ENCODE measurements at places on chromosomes 5 and 9.

- DNase-seq, result no peak
Observed at GRCh38 chr5:124457901-124458300, 288.5 kb downstream of the ZNF608 start.

DNA sequence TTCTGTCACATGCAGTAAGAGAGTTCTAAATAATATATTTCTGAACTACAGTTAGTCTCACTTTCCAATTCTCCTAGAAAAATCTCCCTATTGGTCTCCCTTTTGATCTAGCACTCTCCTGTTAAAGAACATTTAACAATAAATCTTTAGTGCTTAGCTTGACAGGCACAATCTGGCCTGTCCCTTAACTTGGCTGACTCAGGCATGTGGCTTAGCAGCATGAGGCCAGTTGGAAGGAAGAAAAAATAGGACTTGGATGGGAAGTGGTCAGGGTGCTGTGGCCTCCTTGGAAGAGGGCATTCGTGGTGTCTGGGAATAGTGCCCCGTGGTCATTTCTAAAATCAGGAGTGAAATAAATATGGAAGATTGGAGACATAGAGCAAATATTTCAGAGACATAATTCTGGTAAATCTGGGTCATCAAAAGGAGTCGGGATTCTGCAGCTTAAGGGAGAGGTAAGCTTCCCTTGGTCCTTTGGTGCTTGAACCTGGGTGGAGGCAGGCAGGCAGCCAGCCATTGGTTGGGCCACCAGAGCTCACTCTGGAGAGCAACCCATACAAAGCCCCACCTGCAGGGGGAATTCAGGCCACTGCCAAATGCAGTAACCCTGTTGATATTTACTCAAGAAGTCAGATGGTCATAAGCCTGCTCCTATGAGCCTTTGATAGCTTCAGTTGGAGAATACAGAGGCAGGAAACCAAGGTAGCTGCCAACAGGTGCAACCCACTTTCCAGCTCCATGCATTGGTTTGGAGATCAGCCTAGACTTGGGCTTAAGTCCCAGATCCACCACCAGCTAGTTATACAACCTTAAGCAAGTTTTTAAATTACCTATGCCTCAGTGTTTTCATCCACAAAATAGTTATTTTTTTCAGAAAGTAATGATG, 28.8 kb upstream of the TLE4 start:
- DNase-seq, result no peak

DNA sequence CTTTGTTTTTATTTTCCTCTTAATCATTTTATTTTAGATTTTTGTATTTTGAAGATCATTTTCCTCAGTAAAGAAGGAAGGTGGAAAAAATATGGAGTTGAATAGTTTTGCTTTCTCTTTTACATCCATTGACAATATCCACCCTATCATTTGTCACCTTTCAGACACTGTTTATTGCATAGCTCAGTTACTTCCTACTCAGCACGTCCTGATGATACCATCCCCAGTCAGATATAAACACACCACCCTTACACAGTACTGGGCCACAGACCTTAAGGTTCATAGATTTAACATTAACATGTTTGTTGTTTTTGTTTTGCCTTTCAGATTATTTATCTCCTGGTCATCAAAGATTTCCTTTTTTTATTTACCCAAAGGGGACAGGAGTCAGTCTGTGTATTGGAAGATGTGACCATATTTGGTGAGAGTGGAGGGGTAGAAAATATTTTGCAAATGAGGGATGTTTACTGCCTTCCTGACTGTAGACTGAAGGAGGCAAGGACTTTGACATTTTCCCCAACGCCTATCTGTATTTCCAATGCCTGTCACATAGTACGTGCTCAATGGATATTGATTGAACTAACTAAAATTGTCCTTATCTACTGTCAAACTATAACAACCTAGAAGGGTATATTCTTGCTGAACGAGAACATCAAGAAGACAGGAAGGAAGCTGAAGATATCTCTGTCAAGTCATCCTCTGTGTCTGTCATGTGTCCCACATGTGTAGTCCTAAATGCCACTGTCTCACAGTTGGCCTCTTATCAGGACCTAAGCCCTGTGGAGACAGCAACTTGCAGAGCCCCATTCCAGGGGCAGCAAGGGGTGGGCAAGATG, 15.6 kb downstream of the STX17 start:
- no peak for DNase-seq

- DNase-seq, result no peak
Observed at GRCh38 chr5:22852807-22853660, at the start of gene CDH12. CDH12 (minus strand) TSS chr5:22853344.

DNA sequence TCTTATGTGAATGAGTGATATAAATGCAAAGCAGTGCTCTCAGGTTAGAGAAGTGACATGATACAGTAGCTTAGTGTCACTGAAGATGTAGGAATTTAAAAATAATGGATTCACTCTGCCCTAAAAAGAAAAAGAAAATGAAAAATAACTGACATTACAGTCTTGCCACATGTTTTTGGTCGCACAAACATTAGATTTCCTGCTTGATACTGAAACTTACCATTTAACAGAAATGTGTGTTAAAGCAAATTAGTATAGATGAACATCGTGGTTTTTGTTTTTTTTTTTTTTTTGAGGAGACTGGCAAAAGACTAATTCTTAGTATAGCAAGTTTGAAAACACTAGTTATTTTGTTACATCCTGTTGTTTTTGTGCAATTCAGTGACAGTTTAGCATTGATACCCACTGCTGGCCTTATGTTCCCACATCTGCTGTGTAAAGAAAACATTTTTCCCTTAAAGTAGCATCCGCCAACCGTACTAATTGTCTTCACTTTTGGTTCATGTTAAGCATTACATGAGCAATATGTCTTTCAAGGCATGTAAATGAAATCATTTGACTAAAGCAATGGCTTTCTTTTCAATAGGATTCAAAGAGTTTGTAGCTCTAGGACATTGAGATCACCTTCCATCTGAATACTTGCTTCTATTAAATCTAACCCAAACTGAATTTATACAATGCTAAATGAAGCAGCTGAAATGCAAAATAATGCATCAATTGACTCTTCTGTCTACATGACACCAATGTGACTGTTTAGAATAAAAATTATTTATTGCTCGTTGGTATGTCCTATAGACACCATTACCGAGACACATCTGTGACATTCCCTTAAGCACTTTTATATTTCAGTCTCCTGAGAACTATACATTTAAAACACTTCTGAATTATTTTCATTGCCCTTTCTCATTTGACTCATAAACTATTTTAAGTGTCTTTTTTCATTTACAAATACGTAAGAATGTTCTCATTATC, 859.1 kb downstream of the MAT2B start:
- DNase-seq, result no peak

DNA sequence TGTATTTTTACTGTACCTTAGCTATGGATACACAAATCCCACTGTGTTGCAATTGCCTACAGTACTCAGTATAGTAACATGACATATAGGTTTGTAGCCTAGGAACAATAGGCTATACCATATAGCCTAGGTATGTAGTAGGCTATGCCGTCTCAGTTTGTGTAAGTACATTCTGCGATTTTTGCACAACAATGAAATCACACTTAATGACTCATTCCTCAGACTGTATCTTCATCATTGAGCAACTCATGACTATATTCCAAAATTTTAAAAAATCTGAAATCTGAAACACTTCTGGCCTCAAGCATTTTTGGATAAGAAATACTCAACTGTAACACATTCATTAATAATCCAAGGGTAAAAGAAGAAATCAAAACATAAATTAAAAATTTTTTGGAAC, 666.8 kb upstream of the GRAMD2B start:
- no peak for DNase-seq

DNA sequence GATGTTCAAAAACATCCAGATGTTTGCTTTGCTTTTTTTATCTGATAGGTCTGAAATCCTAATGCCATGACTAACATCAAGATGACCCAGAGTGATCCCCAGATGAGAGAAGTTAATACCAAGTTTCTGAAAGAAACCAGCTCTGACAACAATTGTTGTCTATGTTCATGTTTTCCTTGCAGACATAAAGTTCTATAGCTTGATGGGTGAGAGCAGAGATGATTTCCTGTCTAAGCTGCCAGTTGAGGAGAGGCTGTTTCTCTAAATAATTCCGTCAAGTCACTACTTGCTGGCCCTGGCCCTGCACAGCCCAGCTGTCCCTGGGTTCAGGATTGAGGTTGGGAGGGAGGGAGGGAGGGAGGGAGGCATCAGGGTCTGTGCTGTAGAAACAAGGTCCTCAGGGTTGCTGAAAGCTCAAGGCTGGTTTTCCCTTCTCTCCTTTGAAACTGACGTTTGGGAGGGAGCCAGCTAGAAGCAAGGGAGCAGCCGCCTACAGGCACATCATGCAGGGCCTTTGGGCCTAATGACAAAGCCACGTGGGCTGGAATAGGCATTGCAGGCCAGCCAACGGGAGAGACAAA, 3.9 kb downstream of the SPARC start:
- no peak for DNase-seq
